T1000 (cell line): ENCODE measurements at places on chromosomes 16 and 17.
A peak's percentile ranks its signal among the peaks of the same experiment; 100 is the strongest.

DNA sequence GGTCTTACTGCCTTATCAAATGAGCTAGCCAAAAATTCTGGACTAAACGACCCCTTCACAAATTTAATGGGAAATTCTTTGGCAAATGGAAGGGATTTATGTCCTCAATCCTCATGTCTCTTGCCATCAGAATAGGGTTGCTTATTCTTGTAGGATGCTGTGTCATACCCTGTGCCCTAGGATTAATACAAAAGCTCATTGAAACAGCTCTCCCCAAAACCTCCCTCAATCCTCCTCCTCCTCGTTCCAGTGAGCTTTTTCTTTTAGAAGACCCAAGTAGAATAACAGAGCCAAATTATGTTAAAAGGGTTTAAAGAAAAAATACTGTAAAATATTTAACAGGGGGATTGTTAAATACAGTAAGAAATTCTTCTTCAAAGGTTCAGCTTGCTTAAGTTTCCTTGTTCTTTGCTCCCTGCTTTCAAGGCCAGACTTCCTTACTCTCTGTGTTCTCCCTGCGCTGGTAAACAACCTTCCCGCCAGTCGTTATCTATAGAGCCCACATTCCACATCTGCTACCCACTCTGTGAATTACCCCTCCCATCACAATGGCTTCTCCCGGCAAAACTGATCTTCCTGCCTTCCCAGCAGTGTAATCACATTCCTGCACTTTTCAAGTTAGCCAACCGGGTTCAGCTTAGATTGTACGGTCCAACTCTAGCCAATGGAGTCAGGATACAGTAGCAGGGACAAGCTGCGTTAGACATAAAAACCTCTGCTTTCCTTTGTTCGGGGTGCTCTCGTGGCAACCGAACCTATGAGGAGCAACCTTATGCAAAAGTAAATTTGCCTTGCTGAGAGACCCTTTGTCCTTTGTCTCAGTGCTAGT lies 9.7 kb downstream of the HPR start:
- no peak for DNase-seq

DNA sequence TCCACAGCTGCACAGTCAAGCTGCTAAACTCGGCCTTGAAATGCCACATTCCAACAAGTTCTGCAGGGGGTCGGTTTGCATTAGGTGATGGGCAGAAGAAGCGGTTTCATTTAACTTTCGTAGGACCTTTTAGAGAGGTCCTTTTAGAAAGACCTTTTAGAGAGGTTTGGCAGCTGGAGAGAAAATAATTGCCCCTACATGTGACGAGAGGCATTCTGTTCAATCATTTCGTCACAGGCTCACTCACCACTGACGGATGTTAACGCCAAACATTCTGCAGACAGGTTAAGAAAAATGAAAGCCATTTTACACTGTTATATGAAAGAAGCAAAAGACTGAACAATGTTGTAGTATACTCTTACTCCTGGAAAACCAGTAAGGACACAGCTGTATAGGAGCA lies 76.5 kb upstream of the ZNF423 start:
- DNase-seq: no peak

GRCh38 chr16:1830213-1830612 lies 3.2 kb downstream of the FAHD1 start:
- no peak for DNase-seq

GRCh38 chr17:40645943-40646342 lies 1.7 kb downstream of the SMARCE1 start:
- DNase-seq: no peak

DNA sequence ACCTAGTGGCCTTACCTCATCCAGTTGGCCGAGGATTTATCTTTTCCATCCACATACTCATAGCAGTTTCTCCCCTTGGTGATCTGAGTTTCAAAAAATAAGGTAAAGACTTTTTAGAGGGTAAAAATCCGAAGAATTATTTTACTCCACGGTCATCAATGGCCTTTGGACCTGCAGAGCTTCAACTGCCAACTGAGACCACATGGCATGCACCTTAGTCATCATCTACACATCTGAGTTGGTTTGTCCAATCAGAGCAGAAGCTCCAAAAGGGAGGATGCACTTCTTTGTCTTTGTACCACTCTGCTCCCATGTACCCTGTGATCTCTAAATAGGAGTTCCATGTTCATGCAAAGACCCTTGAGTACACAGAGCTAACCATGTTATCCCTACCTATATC lies 15.7 kb downstream of the PRDM7 start:
- no peak for DNase-seq

GRCh38 chr16:20844054-20844453 lies 37.7 kb downstream of the REXO5 start:
- no peak for DNase-seq

DNA sequence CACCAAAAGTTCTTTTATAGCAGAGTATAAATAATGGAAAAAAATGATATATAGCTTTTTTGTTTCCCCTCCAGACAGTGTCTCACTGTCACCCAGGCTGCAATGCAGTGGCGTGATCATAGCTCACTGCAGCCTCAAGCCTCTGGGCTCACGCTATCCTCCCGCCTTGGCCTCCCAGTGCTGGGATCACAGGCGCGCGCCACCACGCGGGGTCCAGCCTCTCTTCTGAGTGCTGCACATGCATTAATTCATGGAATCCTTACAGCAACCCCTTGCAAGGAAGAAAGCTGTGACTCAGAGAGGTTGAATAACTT lies 18.0 kb upstream of the ZNF629 start:
- DNase-seq: peak; percentile 52

DNA sequence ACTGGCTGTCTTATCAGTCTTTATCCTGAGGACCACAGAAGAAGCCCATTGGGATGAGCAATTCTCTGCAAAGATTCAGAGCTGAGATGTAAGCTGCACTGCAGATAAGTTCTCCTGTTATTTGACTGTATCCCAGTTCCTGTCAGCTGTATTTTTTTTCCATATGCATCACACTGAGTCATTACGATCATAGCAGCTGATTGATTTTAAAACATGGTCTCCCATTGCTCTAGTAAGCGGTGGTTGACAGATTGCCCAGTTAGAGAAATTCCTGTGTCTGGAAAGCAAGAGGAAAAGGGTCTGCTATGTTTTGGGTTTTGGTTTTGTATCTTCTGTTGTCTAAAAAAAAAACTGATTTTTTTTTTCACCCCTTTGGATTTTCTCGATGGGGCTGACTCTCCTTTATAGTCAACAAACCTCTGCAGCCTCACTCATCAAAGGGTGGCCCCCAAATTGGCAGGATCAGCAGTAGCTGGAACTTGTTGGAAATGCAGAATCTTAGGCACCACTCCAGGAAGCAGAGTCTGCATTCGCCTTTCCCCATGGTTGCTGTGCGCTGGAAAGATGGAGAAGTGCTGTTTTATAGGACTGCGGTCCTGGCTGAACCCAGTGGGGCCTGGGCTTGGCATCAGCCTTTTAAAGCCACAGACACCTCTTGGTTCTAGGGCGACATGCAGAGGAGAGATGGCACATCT lies 220.1 kb upstream of the MPHOSPH6 start:
- DNase-seq: no peak

- DNase-seq: no peak
Observed at GRCh38 chr16:80459331-80459777, 81.4 kb upstream of the DYNLRB2 start.

DNA sequence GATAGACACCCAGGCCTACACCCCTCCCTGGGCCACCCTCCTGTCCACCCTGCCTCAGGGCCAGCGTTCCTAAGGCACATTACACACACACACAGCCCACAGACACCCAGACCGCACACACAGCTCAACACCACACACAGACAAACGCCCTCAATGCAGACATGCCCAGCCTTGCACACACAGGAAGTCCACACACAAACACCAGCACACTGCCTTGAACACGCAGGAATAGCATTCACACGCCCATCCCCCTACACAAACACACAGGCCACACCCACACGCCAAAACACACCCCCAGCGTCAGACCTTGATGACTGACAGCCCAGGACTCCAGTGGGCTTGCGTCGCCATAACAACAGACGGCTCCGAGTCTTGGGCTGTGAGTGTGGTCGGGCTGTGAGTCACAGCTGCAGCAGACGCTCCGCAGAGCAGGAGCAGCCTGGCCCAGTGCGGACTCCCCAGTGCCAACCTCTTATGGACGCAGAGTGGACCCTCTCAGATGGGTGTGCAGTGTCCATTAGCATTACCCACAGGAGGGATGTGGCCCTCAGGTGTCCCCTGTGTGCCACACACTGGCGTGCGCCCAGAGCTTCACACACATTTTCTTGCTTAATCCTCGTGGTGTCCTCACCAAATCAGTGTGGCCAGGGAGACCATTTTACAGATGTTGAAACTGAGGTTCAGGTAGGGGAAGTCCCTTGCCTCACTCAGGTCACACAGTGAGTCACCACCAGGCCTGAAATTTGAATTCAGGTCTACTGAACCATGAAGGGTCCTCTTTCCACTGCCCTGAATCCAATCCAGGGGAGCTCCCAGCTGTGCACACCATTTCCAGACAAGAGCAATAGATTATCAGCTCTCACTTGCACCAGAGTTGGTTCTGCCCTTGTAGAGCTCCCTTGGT lies 17.8 kb upstream of the RAI1 start:
- DNase-seq: peak; percentile 77
